Foreskin melanocyte (primary cell): ENCODE measurements at places on chromosomes 11 and 22.

DNA sequence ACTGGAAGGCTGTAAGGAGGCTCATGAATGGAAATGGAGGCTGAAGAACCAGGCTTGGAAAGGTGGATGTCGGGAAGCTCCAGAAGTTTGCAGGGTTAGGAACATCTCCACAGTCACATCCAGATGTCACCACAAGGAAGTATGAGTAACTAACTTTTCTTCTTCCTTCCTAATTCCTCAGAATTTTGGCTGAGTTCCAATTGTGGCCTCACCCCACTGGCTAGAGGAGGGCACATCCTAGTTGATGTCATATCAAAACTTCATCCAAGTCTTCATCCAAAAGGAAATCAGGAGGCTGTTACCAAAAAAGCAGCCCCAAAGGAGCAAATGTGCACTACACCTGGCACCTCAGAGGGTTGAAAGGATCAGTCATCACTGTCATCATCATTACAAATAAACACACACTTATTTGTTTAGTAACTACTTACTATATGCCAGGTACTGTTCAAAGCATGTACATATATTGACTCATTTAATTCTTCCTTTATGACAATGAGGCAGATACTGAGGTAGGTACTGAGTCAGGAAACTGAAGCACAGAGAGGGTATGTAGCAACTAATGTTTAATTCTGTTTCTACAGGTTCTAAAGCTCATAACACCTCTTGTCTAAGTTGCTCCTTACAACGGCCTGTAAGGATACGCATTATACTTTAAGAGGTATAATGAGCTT, 7.3 kb upstream of the PTPN5 start:
- DNase-seq, result no peak

GRCh38 chr11:76424379-76424778, 20.4 kb upstream of the EMSY start:
- DNase-seq, result no peak

DNA sequence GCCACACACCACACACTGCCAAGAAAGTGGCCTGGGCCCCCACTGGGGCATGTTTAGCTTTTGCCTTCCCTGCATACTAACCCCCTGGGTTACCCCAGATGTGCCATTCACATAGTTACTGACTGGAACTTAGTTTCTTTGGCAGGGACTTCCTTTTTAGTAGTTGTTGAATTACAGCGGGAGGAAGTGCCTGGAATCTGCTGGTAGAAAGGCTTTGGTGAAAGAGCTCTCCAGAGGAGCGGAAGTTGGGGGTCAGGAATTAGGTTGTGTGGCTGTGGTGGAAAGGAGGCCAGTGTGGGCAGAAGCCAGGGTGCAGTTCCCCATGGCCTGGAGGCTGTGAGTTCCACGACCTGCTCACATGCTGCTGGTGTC, 69.0 kb downstream of the MED15 start:
- no peak for DNase-seq

DNA sequence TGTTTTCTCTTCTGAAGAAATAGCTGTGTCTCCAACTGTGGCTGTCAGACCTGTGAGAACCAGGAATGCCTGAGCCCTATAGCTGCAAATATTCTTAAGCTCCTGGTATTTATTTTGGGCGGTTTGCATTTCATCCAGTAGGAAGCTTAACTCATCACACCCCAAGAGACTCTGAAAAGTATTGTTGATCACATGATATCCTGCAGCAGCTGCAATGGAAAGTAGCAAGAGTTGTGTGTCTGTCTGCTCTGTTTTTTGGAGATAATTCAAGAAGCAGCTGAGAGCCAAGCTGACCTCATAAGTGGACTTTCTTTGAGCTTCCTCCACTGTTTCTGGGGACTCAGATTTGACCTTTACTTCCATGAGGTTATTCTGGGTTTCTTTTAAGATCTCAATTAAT, 36.4 kb upstream of the MRPL17 start:
- no peak for DNase-seq

GRCh38 chr22:23211622-23212021, 31.3 kb downstream of the BCR start:
- no peak for DNase-seq

- no peak for DNase-seq
Measured at GRCh38 chr11:134644476-134645456, 232.7 kb upstream of the B3GAT1 start.

GRCh38 chr22:17172029-17172833, 13.2 kb upstream of the HDHD5 start:
- DNase-seq, result no peak

GRCh38 chr11:62182147-62182891, 7.7 kb upstream of the SCGB1D1 start:
- no peak for DNase-seq

GRCh38 chr11:3203221-3204043, 15.2 kb downstream of the MRGPRG start:
- no peak for DNase-seq

DNA sequence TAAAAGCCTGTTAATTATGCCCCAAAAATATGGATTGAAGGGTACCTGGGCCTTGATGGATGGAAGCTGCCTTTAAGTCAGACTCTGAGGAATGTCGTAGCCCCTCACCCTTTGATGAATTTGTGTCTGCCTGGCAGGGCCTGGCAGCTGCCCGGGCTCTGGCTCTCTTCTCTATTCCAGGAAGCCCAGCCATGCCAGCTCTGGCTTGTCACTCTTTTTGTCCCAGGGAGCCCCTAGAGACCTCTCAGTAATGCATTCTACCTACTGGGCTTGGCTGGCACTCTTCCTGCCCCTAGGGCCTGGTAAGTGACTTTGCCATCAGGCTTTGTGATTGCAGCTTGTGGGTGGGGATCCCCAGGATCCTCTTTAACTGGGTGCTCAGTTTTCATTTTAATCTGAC, 103.8 kb downstream of the GRIK4 start:
- DNase-seq, result no peak

GRCh38 chr11:108618529-108618928, 25.0 kb upstream of the EXPH5 start:
- DNase-seq, result no peak

DNA sequence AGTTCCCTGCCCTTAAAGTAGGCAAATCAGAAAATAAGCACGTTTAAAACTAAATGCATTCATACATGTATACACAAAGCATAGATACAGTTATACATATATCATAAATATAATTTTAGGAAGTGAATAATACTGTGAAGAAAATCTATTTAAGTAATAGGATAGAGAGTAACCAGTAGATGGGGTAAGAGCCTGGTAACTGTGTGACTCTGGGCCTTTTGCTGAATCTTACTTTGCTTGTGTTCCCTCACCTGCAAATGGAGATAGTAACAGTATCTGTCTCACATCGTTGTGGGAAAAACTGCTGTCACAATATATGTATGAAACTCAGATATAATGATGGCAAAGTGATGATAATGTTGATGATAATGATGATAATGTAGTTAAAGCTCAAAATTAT, 29.9 kb downstream of the MS4A2 start:
- no peak for DNase-seq

DNA sequence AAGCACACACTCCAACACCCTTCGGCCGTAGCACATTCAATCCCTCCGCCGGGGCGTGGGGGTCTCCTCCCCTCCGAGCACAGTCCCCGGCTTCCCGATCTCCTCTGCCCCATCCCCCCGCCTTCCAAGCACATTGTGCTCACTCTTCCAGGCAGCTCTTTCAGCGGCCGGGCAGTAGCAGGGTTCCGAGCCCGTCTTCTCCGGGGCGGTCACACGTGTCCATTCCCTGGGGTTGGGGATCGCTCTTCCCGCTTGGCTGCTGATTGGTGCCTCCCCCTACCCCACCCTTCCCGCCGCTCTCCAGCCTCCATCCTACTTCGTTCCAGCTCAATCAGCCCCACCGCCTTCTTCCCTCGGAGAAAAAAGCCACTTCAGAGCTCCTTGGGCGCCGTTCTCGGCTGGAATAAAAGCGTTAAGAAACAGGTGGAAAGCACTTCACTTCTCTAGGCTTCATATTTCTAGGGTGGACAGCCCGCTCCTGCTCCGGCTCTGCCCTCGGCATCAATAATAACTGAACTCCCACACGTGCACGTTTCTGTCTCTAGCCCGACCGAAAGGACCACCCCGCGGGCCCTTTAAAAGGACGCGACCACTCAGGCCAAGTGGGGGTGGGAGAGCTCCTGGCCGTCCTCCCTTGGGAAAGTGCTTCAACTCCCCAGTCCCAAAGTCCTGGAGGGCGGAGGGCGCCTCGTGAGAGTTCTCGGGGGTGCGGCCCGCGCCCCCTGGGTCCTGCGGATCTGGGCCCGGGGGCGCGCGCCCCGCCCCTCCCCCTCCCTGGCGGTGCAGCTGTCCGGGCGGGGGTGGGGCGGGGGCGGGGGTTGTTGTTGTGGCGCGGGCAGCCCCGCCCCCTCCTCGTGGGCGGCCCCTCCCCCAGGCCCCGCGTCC, 464 bp upstream of the CECR2 start:
- DNase-seq, result peak; percentile 40

DNA sequence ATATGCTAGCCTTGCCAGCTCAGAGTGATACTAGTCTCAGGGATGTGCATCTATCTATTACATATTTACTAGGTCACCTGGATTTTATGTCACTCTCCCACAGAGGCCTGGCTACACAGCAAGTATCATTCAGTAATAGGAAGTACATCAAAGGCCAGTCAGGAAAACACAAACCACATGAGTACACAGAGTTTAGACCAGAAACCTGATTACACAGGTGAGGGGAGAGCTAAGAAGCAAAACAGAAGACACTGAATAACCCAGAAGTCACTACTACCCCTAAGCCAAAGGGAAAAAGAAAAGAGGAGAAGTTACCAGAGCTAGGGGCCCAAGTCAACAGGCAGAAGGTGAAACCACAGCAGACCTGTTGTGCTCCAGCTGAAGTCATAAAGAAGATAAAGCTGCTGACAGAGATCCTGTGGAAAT, 13.3 kb downstream of the LPXN start:
- DNase-seq, result no peak

DNA sequence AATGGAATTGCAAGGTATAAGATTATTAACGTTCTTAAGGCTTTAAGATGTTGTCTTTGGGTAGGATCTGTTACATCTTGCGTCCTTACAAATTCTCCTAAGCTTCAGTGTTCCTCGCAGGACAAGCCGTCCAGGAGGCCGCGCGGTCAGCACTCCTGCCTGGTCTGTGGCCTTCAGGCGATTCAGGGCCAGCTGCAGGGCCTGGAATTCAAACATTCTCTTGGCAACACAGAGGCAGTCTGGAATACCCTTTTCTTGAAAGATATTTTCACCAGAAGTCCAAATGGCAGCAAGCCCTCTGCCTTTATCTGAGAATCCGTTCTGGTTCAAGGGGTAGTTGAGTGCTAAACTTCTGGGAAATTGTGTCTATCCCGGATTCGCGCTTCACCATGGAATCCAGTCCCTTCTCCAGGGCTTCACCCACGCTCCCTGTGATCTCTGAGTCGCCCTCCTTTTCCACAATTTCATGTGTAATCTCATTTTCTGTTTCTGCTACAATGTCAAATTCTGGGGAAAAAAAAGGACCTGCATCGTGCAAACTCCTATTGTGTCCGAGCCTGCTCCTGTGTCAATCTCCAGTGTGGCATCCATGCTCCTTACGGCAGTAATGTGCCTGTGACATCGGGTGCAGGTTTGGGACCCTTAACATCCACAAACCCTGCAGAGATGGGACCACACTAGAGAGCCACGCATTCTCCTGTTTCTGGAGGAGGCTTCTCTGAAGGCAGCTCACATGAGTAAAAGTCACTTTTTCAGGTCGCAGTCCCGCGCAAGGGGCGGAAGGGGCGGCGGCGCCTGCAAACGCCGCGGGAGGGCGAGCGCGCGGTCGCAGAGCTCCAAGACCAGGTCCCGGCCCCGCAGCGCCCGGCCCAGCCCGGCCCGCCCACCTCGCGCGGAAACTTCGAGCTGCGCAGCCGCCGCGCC, 25.4 kb upstream of the SORL1 start:
- DNase-seq, result no peak

DNA sequence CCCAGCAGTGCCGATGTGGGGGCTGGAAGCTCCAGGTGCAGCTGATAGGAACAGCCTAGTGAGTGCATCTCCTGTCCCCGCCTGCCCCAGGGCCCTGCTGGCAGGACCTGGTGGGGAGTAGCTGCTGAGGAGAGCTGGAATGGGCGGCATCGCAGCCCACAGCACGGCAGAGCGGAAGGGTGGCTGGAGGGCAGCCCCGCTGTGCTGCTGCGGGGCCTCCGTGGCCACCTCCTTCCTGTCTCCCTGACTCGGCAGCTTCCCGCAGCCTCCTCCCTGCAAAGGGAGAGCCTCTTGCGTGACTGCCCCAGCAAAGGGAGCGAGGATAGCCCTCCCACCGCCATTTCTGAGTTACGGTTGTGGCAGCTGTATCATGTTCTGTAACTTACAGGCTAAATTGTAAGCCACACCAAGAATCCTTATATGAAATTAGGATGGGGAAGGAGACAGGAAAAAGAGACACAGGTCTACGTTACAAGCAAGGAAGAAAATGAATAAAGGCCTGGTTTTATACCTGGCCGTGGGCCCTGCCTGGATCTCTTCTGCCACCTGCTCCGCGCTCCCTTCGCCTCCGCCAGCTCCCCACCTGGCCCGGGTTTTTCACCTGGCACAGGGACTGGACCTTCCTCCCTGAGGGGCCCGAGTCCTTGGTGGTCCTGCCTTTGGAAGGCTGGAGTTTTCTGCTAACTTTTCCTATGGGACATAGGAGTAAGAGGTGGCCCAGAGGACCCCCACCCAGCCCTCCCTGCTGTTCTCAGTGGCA, 10.0 kb downstream of the TPCN2 start:
- DNase-seq, result no peak
